Epithelial cell of proximal tubule (primary cell): ENCODE measurements at places on chromosomes 12 and 14. TPM values are rescaled to one million over a fixed set of nuclear protein-coding genes. Genes with fewer than 3 reads are reported as not detected.

C14orf132 gene
- 1.7 and 4.0 TPM in 2 replicates for total RNA-seq

TAS2R7 gene
- not detected in 2 replicates for total RNA-seq

RFLNA gene
- total RNA-seq = 0.69 and 0.80 TPM in 2 replicates

TC2N gene
- 3.0 and 5.1 TPM in 2 replicates for total RNA-seq

TCL1B gene
- total RNA-seq = not detected in 2 replicates
